A549 treated with CORT108297 at 1 μM for 4 hours (cell line): ENCODE measurements at places on chromosomes 11 and 22. TPM values are rescaled to one million over a fixed set of nuclear protein-coding genes. Genes with fewer than 3 reads are reported as not detected.

The NXPE1 gene
- total RNA-seq = not detected in 5 replicates

The MCM5 gene
- 58.3 to 98.3 TPM (median 83.8 TPM) in 5 replicates for total RNA-seq

The SLC22A24 gene
- not detected in 5 replicates for total RNA-seq

The SSH3 gene
- total RNA-seq = 17.1 to 29.0 TPM (median 27.3 TPM) in 5 replicates

The LMO2 gene
- 0.22 to 0.69 TPM (median 0.57 TPM) in 5 replicates for total RNA-seq

The CDCA5 gene
- 56.7 to 72.8 TPM (median 69.2 TPM) in 5 replicates for total RNA-seq

The C11orf86 gene
- total RNA-seq = 38.8 to 74.1 TPM (median 60.3 TPM) in 5 replicates

The APOL6 gene
- 1.5 to 2.2 TPM (median 1.8 TPM) in 5 replicates for total RNA-seq

The SMC1B gene
- total RNA-seq = 0.02 to 0.03 TPM (median 0.03 TPM) in 3 of 5 replicates, not detected in the others

The SLC25A18 gene
- 0.08 TPM in 1 of 5 replicates, not detected in the others for total RNA-seq

The GPHA2 gene
- not detected in 5 replicates for total RNA-seq

The KRTAP5-11 gene
- not detected in 5 replicates for total RNA-seq

The SCUBE1 gene
- 0.08 to 0.24 TPM (median 0.13 TPM) in 5 replicates for total RNA-seq

The PLAAT4 gene
- total RNA-seq = 1.3 to 2.6 TPM (median 2.0 TPM) in 5 replicates

The ZP1 gene
- 0.09 to 0.19 TPM (median 0.12 TPM) in 5 replicates for total RNA-seq

The OR2AG2 gene
- total RNA-seq = 0.05 TPM in 2 of 5 replicates, not detected in the others

The RAB6A gene
- total RNA-seq = 52.5 to 69.8 TPM (median 59.3 TPM) in 5 replicates

The OR10A2 gene
- total RNA-seq = not detected in 5 replicates

The RFPL3 gene
- total RNA-seq = not detected in 5 replicates

The SCGB2A2 gene
- not detected in 5 replicates for total RNA-seq

The MRGPRE gene
- total RNA-seq = 0.09 to 0.17 TPM (median 0.10 TPM) in 3 of 5 replicates, not detected in the others

The HEPACAM gene
- not detected in 5 replicates for total RNA-seq

The OAF gene
- total RNA-seq = 7.2 to 13.3 TPM (median 12.0 TPM) in 5 replicates

The HEPHL1 gene
- total RNA-seq = not detected in 5 replicates

The PDE2A gene
- 1.1 to 1.9 TPM (median 1.2 TPM) in 5 replicates for total RNA-seq

The C22orf31 gene
- total RNA-seq = not detected in 5 replicates

The MIOX gene
- total RNA-seq = 0.12 TPM in 1 of 5 replicates, not detected in the others

The C11orf71 gene
- total RNA-seq = 3.3 to 4.6 TPM (median 3.8 TPM) in 5 replicates

The PAX6 gene
- 0.92 to 1.5 TPM (median 1.3 TPM) in 5 replicates for total RNA-seq

The ASRGL1 gene
- 10.1 to 13.9 TPM (median 13.0 TPM) in 5 replicates for total RNA-seq

The OR52E8 gene
- not detected in 5 replicates for total RNA-seq

The MAJIN gene
- total RNA-seq = not detected in 5 replicates

The AGBL2 gene
- total RNA-seq = 0.90 to 1.7 TPM (median 1.2 TPM) in 5 replicates

The ANO3 gene
- 0.01 to 0.14 TPM (median 0.02 TPM) in 4 of 5 replicates, not detected in the other for total RNA-seq

The OR52I2 gene
- not detected in 5 replicates for total RNA-seq

The TYR gene
- total RNA-seq = not detected in 5 replicates

The OTOG gene
- not detected in 5 replicates for total RNA-seq

The TRIM66 gene
- total RNA-seq = 1.7 to 2.8 TPM (median 2.3 TPM) in 5 replicates

The TBX10 gene
- total RNA-seq = not detected in 5 replicates

The MMP1 gene
- 0.47 to 1.2 TPM (median 0.86 TPM) in 5 replicates for total RNA-seq

The PHOX2A gene
- total RNA-seq = not detected in 5 replicates

The KREMEN1 gene
- 2.5 to 4.6 TPM (median 3.5 TPM) in 5 replicates for total RNA-seq

The IFITM10 gene
- 0.54 to 1.3 TPM (median 1.2 TPM) in 5 replicates for total RNA-seq

The TEX54 gene
- total RNA-seq = not detected in 5 replicates
